ENCODE measurements at places on chromosomes 12 and 14.

DNA sequence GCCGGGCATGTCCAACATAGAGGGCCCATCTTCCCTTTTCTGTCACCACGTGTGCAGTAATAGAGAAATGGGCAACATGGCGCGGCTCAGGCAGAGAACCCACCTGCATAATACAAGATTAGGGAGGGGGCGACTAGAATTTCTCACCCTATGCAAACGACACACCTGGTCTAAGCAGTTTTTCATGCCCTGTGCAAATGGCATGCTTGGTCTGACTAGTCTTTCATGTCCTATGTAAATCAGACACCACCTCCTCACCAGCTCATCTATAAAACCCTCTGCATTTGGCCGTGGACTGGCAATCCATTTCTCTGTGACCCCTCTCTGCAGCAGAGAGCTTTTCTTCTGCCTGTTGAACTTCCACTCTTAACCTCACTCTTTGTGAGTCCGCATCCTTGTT lies 180.2 kb upstream of the PZP start:
- DNase-seq = no peak

DNA sequence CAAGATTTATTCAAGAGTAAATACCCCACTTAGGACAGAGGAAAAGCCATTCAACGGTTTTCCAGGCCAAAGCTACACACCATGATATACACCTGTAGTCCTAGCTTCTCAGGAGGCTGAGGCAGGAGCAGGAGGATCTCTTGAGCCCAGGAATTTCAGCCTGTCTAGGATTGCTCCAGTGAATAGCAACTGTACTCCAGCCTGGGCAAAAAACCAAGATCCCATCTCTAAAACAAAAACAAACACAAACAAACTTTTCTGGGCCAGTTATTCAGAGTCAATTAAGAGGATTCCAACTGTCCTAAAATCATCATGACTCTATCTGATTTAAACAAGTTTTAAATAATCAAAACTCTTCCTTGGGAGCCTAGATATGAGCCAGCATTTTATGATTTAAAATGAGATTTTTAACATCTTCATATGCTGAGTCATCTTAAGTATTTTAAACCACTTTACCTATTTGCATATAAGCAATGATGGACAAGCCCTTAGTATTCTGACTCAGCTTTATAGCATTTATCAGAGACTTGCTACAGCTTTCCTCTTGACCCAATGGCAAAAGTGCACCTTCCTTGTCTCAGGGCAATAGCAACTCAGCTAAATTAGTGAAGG lies 77.1 kb downstream of the KCNMB4 start:
- peak; percentile 11 for DNase-seq

DNA sequence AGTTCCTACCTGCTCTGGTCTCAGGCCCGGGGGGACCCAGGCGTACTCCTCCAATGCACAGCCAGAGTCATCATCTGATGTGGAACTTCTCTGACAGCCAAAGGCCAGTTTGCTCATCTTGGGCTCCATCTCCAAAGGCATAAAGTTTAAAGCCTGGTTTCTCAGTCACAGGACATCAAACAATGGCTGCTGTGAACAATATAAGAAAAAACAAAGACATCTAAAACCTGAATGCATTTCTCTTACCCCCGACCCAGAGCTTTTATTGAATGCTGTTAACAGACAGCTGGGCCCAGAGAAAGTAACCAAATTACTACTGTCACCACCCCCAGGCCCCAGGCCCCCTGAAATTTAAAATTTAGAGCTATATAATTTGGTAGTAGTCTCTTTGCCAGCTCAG lies 117.2 kb downstream of the PRICKLE1 start:
- no peak for DNase-seq

- no peak for DNase-seq
Measured at GRCh38 chr14:58954052-58954451, 234.4 kb upstream of the DAAM1 start.

DNA sequence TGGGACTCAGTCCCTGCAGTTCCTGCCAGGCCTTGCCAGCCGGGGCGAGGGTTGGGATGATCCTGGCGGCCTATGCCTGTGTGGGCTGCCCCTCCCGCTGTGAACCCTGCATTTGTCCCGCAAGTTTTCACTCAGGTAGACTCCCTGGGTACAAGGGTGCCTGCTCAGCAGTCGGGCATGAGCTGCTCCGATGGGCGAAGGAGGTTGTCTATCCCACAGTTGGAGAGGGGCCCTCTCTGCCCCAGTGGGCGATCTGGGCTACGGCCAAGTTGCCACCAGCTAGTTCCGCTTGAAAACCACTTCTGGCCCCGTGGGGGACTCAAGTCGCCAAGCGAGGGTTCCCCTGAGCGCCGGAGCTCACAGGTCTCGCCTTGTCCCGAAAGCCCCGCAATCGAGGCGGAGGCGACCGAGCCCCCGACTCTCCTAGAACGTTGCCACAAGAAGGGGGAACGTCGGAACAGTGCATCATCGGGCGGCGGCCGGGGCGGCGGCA lies 365 bp upstream of the TPI1 start:
- DNase-seq = no peak

DNA sequence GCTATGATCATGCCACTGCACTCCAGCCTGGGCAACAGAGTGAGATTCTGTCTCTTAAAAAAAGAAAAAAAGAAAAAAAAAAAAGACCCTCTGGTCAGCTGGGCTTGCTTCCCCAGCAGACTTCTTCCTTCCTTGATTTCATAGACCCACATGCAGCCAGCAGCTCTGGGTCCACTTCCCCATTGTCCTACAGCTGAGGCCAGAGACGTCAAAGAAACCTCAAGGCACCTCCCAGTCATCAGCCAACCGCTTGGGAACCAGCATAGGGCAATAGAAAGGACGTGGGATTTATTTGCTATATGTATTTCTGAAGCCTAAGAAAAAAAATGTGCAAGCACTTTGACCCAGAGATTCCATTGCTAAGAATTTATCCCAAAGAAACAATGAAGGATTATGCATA lies 35.4 kb upstream of the SPPL3 start:
- DNase-seq = no peak

DNA sequence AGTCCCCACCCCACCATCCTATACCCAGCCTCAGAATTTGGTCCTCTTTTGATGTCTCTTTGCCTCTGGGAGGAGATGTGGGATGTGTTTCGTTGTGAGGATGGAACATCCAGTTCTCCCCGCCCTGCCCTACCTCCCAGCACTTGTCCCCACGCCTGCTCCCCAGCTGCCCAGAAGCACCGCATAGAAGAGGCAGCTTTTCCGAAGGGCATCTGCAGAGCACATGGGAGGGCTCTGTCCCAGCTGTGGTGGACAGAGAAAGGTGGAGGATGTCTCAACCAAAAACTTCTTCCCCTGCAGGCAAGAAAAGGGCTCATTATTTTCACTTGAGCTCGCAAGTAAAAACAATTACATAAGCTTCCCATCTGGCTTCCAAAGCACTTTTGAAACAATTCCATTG lies 302.6 kb downstream of the PCNX1 start:
- no peak for DNase-seq

DNA sequence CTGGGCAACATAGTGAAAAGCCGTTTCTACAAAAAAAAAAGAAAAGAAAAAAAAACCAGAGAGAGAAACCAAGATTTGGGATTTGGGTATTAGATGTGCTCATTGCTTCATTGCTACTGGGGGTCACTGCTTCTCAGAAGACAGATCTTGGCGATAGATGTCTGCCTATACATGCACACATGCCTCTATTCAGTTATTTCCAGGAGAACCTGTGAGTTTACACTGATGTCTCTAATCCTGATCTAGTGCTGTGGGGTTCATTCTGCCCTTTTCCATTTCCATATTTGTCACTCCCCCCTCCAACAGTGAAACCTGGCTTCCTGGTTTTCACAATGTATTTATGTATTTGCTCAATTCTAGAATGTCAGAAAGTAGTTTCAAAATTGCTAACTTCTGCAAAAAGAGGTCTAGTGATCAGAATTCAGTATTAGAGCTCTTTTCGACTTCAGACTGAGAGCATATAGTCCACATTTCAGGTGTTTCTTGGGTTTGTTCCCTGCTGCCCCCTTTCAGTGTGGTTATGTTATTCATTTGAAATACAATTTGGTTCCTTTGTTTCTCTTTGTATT lies 111.0 kb downstream of the SLC25A47 start:
- DNase-seq = no peak

GRCh38 chr12:57162553-57163125 lies 15.2 kb upstream of the LRP1-AS start:
- no peak for DNase-seq

GRCh38 chr14:92729634-92730358 lies 18.6 kb downstream of the LGMN start:
- peak; percentile 51 for DNase-seq

DNA sequence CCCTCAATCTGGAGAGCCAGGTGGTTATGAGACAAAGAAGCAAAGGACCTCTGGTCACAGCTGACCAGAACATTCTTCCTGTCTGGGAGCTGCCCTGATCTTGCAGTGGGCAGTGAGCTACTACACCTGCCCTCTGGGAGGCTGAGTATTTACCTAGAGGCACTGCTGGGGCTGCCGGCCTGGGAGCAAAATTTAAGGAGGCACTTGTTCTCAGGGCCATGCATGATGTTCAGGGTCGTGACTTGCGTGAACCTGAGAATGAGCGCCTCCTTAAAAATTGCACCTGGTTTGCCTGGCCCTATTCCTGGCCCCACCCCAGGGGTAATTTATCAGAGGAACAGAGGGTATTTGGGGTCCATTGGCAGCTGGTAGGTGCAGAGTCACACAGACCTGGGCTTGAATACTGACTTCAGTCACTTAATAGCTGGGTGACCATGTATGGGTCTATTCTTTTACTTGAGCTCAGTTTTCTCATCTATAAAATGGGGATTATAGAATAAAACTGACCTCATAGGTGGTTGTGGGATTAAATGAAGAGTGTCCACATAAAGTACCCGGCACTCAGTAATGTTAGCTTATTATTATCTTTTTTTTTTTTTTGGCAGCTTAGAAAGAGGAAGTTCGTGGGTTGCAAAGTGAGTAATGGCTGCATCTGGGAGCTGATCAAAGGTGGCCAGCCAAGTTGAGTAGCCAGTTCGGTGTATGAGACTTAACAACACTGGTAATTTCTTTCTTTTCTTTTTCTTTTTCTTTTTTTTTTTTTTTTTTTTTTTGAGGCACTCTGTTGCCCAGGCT lies 107.4 kb upstream of the MED13L start:
- DNase-seq = no peak

- DNase-seq = no peak
Measured at GRCh38 chr14:52067873-52068614, 815 bp downstream of the NID2 start.

DNA sequence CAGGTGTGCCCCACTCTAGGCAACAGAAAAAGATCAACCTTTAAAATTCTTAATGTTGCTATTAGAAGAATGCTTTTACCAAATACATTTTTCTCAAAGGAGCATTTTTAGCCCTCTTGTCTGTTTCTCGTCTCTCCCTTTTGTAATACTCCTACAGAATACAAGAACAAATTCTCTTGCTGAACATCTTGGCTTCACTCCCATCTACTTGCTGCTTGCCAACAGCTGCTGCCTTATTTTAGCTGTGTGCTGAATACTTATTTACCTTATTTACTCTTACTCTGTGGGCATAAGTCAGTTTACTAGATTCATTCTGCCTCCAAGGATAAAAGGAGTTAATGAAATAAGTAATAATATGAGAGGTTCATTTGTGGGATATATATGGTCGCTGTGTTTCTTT lies 70.8 kb downstream of the POLR3B start:
- no peak for DNase-seq

DNA sequence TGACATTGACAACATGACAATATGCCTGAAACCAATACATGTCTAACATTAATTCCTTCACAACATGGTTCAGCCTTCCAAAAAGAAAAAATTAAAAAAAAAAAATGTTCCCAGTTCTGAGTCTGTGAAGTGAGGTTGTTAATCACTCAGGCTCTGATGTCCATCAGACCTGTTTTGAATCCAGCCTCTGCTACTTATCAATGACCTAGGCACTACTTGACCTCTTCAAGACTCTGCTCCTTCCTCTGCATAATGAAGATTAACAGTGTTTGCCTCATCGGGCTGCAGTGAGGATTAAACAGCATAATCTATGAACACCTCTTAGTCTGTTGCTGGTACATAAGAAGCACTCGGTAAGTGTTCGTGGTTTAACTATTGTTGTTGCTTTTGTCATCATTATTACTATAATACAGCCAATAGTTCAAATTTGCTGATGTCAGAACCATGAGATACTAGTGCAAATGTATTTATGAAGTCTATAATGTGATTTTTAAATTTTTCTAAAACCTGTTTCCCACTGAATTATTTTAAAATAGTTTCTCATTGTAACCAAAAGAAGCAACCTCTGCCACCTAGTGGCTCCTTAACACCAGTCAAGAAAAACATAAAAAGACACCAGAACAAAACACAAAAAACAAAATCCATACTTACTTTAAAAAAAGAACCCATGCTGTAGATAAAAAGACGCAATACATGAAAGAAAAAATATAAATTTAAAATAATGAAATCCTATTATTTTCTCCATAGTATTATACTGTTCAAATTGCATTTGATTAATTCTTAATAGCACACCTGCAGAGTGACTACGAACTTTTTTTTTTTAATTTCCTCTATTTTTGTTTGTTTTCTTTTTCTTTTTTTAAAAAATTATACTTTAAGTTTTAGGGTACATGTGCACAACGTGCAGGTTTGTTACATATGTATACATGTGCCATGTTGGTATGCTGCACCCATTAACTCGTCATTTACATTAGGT lies 20.3 kb upstream of the TMX1 start:
- DNase-seq = no peak

DNA sequence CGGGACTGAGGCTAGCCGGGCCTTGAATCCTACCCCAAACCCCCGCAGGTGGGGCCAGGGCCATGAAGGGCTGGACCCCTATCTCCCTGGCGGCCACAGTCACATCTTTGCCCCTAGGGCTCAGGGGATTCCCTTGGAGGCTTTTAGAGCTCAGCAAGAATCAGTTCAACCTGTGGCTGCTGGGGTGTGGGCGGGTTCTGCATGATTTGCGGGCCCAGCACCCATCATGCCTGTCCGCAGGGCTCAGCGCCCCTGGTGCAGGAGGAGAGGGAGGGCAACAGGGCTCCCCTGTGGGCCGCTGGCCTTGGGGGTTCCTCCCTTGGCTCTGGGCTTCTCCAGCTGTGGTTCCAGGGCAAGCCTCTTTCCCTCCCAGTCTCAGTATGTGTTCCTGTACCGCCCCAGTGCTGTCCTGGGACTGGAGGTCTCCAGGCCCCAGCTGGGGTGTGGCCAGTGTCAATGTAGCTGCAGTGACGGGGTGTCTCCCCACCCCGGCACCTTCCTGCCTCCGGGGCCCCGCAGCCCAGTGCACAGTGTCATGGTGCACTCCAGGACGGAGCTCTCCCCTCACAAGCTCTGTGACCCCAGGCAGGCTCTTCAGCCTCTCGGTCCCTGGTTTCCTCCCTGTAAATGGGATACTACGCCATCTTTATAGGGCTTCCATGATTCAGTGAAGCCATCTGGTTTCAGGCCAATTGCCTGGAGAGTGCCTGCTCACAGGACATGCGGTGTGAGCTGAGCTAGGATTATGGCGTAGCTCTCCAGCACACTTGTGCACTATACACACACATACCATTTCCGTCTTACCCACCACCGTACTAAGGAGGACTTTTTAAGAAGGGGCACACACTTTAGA lies 9.9 kb upstream of the LBHD2 start:
- no peak for DNase-seq

Data from HS-27A (cell line).